ENCODE measurements at places on chromosomes 6 and 20.

- DNase-seq = no peak
These were observed 581.8 kb downstream of the CD109 start for GRCh38 chr6:74277777-74278186.

GRCh38 chr6:139832493-139833305, 458.3 kb upstream of the CITED2 start:
- DNase-seq = no peak

GRCh38 chr6:150118627-150119026, 24.2 kb upstream of the PPP1R14C start:
- DNase-seq = no peak

DNA sequence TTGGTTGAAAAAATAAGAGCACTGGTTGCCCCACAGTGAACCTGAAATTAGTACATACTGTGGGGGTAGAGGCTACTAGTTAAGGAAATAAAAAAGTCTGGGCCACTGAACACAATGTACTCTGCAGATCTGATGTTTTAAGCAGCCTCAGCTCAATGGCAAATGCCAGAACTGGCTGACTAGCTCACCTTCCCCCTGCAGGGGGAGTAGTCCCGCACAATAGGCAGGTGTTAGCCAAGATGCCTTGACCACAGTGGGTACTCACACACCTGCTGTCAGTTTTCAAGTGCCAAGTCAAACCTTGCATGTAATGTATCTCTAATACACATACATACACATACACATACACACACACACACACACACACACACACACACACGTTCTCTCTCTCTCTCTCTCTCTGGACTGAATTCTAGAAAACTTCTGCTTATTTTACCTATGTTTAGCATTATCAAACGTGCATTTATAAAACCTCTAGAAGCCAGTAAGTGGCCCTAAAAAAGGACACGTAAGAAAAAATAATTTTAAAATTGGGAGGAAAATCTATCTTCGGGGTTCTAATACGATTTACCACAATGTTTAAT, 36.1 kb downstream of the GMDS start:
- DNase-seq = no peak

DNA sequence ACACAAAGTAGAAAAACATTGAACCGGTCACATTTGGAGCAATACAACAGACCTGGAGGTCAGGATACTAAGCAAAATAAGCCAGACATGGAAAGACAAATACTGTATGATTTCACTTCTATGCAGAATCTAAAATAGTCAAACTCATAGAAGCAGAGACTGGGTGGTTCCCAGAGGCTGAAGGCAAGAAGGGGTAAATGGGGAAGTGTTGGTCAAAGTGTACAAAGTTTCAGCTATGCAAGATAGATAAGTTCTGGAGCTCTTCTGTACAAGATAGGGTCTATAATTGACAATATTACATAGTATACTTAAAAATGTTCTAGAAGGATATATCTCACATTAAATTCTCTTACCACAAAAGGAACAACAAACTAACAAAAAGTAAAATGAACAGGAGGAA, 70.3 kb downstream of the TMEM244 start:
- DNase-seq = no peak

- no peak for DNase-seq
These were observed 120.7 kb downstream of the DST start for GRCh38 chr6:56521976-56522375.

GRCh38 chr6:22667855-22668254, 98.5 kb downstream of the HDGFL1 start:
- DNase-seq = no peak

GRCh38 chr20:45406260-45407066, 1.6 kb upstream of the DBNDD2 start:
- no peak for DNase-seq

GRCh38 chr20:5606350-5606749, 143.9 kb upstream of the SHLD1 start:
- DNase-seq = no peak

GRCh38 chr6:39029156-39030011, 19.2 kb upstream of the GLP1R start:
- no peak for DNase-seq

- DNase-seq = peak; percentile 37
These were observed 16.6 kb downstream of the SLC22A1 start for GRCh38 chr6:160137989-160138835.
